Activated CD4-positive, alpha-beta memory T cell treated with anti-CD3 and anti-CD28 coated beads, Interleukin-2, amount 10 ng/mL, durations not matched to agents 7 days and 5 days (primary cell): ENCODE measurements at places on chromosomes 7 and 10. TPM values are rescaled to one million over a fixed set of nuclear protein-coding genes. Genes with fewer than 3 reads are reported as not detected.
A peak's percentile ranks its signal among the peaks of the same experiment; 100 is the strongest.

The TMEM184A gene
- total RNA-seq, result not detected

The CLCN1 gene
- not detected for total RNA-seq

DNA sequence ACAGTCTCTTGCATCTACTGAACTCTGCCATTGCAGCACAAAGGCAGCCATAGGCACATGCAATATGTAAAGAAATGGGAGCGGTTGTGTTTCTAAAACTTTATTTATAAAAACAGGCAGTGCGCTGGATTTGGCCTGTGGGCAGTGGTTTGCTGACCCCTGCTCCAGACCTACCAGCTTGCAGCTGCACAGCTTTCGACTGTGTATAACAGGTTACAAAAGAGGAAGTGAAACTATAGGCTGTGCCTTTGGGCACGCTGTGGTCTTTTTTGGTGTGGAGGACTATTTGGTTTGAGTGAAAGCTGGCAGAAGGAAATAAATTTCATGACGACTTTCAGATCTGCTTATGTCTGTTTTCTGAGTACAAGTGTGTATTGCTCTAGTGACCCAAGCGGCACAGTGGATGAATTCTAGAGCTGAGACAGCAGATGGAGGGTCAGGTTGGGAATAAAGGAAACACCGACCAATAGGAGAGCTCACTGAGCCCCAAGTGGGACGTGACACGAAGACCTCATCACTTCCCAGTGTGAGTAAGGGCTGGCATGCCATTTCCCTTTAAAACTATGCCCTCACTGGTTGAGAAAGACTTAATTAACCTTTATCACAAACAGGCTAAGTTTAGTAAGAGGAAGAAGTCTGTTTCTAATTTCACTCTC is 152.7 kb downstream of the ANK3 start:
- DNase-seq, result peak; percentile 41

GRCh38 chr10:6240254-6240653 is 37.5 kb downstream of the PFKFB3 start:
- no peak for DNase-seq
